Stimulated activated CD4-positive, alpha-beta T cell treated with anti-CD3 and anti-CD28 coated beads, Interleukin-4, amount 100 ng/mL, for 24 hours (primary cell): ENCODE measurements at places on chromosomes 2 and 18.

- DNase-seq, result no peak
Observed at GRCh38 chr2:42036940-42037339, 10.9 kb upstream of the PKDCC start.

DNA sequence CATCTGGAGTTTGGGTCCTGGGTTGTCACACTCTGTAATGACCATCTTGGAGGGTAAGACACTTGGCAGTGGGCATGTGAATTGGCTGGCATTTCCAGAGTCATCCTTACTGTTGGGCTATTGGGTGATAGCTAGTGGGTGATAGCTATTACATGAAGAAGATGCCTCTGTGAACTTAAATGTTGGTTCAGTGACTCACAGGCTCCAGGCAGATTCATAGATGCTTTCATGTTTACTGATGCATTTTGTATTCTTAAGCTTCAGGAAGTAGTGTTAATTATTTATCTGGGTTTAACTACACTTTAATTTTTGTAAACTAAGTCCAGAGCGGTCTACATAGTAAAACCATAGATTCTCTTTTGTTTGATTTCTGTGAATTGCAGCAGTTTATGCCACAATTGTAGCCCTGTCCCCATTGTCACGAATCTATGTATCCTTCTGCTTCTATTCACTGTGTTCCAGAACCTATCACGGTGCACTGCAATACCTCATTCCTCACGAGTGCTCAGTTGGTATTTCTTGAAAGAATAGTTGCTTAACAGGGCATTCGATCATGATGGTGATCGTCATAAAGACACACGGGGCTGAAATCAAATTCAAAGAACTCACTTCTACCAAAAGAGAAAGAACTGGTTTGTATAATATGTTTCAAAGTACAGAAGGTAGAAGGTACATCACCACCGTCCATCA lies 79.7 kb downstream of the GBX2 start:
- no peak for DNase-seq

DNA sequence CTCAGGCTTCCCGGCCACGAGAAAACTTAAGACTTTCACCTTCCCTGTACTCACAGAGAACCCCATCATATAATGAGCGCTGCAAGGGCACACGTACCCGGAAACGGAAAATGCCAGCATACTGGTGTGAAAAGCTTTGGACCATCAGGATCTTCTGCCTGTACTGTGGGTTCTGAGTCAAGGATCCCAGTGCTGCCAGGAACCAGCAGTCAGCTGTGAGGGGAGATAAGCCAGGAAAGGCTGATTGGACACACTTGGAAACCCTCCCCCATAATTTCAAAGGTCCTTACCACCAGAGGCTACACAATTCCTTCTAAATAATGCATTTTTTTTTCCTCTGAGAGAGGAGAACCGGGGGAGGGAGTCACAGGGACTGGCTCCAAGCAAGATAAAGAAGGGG lies 31.4 kb downstream of the CAPN13 start:
- DNase-seq, result no peak

- DNase-seq, result no peak
Observed at GRCh38 chr2:20635113-20635510, 15.8 kb downstream of the HS1BP3 start.

GRCh38 chr18:57004366-57005121 lies 142.3 kb upstream of the BOD1L2 start:
- DNase-seq, result no peak

DNA sequence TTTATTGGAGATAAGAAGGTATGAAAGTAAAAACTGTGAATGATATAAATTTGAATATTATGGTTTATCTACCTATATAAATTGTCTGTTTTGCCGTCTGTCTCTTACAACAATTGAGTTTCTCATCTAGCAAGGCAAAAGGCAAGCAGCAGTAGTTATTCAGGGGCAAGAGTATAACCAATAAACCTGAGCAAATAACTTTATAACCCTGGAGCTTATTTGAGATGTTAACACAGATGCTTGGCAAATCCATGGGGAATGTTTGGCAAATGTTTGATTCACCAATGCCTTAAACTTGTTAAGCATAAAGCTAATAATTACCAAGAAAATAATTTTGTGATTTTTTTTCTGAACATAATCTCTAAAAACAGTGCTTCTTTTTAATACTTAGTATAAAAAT lies 9.9 kb upstream of the EPHA4 start:
- DNase-seq, result no peak
